Activated T-helper 1 cell treated with anti-CD3 and anti-CD28 coated beads, Interleukin-12 subunit alpha, Interleukin-12 subunit beta, Interleukin-2, Interleukin-4 antibody, amounts not matched to agents 30 ng/mL and 10 ng/mL and 1 ng/mL, durations not matched to agents 14 hours and 24 hours and 36 hours (primary cell): ENCODE measurements at places on chromosomes 16 and 17.

DNA sequence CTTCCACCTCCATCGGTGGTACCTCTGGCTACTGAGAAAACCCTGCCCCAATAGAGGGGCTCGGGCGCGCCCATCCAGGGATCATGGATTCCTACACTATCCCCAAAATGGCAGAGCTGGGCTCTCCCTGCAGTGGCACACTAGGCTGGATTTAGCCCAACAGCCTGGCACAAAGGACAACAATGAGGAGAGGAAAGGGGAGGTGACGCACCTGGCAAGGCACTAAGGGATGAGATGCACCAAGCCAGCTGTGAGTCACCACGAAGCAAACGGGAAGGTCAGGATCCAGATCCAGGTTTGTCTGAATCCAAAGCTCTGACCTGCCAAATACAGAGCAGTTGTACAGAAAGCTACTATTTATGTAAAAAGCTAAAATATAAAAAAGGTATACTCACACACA is 18.1 kb downstream of the UBE2O start:
- no peak for DNase-seq

- no peak for DNase-seq
Observed at GRCh38 chr16:67654403-67654911, 5.6 kb downstream of the ACD start.

DNA sequence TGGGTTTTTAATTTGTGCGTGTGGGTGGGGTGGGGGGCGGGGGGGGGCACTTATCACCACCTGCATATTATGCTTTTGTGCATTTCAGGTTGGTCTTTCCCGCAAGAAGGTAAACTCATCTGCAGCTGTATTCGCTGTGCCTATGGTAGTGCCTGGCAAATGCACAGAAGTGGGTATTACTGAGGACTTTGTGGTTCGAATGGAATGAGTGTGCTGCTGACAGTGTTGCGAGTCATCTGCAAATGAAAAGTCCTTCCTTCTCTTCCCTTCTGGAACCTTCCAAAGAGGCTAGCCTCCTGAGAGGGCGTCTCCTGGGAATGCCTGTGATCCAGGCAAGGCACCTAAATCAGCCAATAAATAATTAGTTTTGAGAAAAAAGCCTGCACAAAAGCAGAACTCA is 532.9 kb downstream of the MAF start:
- DNase-seq, result no peak

GRCh38 chr16:75273054-75273925 is 21.9 kb upstream of the BCAR1 start:
- DNase-seq, result no peak

GRCh38 chr16:5175266-5175665 is 77.7 kb upstream of the EEF2KMT start:
- DNase-seq, result no peak

DNA sequence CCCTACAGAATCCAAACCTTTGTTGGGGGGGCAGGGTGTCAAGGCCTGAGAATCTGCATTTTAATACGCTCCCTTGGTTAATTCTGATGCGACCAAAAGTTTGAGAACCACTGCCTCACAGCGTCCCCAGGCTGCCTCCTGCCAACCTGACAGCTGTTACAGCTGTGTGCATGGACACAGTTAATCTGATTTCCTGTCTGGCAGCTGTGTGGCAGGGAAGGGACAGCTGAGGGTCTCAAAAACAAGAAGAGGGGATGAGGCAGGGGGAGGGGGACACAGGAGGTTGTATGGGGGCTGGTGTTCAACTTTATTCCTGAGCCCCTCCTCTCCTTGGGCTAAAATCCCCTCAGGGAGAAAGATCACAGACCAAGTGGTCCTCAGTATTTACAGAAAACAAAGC is 17.5 kb downstream of the HDAC5 start:
- DNase-seq, result no peak

GRCh38 chr17:18182110-18182977 is 1.3 kb upstream of the ALKBH5 start:
- DNase-seq, result no peak

DNA sequence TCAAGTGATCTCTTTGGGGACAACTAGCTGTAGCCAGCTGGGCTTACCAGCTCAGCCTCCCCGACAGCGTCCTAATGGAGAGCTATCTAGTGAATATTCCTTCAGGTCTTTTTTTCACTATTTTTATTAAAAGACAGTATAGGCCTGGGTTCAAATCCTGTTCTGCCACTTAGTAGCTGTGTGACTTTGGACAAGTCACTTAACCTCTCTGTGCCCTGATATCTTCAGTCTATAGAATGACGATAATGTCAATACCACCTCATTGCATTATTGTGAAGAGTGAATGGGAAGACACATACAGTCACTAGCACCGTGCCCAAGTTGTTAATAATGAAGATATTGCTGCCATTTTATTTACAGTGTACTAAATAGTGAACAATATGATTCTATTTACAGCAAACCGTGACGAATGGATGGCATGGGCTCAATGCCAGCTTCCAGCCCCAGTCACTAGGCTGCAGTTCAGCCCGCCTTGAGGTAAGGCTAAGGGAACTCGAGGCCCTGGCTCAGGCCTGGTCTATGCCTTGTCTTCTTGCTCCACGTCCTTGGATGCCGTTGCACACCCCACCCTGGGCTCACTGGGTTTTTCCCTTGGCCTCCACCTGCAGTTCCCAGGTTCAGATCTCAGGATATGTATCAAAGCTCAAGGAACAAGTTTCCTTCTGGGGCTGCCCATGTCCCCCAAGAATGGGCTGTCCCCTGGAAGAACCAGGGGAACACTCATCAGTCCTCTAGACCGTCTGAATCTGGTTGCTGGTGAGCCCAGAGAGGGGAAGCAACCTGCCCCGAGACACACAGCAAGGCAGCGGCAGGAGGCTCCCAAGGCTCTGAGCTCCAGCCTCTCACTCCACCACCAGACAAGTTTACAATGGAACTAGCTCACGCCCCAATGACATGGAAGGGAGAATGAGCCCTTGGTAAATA is 95.4 kb upstream of the TNRC6C start:
- no peak for DNase-seq

DNA sequence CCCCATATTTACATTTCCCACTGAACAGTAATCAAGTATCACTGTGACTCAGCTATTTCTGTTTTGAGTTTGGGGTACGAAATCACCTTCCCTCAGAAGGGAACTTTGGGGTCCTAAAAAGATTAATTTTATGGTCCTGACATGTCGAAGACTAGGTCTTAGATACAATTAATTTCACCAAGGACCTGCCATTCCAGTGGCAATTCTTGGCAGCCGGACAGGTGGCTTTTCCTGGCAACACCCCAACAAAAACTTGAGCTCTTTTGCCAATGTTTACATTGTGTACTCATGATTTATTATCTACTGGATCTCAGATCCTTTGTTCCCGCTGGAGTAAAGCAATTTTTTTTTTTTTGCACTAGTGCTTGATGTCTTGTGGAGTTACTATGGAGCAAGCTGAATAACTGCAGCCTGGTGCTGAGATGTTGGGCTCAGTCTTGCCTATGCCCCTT is 14.4 kb downstream of the SLFN5 start:
- DNase-seq, result no peak

- no peak for DNase-seq
Observed at GRCh38 chr16:12503191-12503590, 300.5 kb downstream of the CPPED1 start.

DNA sequence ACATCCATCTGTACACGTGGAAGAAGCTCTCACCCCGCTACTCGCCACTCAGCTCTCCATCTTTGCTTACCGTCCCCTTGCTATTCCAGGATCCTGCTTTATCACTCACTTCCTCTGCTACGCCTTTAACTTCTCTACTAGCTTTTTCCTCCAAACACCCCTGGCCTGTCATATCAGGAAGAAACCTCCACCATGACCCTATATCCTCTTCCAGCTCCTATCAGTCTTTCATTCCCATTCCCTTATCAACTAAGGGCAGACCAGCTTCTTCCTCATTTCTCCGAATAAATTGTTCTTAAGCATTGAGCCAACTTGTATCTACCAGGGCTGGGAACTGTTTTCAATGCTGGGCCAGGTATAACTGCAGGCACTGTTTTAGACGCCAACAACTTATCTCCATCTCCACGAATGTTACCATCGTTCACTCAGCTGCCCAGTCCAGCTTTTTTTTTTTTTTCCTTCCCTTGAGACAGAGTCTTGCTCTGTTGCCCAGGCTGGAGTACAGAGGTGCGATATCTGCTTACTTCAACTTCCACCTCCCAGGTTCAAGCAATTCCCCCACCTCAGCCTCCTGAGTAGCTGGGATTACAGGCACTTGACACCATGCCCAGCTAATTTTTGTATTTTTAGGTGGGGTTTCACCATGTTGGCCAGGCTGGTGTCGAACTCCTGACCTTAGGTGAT is 4.3 kb downstream of the IQCK start:
- DNase-seq, result no peak

- no peak for DNase-seq
Observed at GRCh38 chr17:973053-973452, 6.5 kb downstream of the NXN start.

GRCh38 chr16:84084570-84085270 is 32.0 kb downstream of the MBTPS1 start:
- peak; percentile 53 for DNase-seq

- peak; percentile 38 for DNase-seq
Observed at GRCh38 chr17:58200024-58200633, 7.6 kb downstream of the EPX start.

GRCh38 chr16:48961546-48961945 is 320.1 kb downstream of the CBLN1 start:
- no peak for DNase-seq

DNA sequence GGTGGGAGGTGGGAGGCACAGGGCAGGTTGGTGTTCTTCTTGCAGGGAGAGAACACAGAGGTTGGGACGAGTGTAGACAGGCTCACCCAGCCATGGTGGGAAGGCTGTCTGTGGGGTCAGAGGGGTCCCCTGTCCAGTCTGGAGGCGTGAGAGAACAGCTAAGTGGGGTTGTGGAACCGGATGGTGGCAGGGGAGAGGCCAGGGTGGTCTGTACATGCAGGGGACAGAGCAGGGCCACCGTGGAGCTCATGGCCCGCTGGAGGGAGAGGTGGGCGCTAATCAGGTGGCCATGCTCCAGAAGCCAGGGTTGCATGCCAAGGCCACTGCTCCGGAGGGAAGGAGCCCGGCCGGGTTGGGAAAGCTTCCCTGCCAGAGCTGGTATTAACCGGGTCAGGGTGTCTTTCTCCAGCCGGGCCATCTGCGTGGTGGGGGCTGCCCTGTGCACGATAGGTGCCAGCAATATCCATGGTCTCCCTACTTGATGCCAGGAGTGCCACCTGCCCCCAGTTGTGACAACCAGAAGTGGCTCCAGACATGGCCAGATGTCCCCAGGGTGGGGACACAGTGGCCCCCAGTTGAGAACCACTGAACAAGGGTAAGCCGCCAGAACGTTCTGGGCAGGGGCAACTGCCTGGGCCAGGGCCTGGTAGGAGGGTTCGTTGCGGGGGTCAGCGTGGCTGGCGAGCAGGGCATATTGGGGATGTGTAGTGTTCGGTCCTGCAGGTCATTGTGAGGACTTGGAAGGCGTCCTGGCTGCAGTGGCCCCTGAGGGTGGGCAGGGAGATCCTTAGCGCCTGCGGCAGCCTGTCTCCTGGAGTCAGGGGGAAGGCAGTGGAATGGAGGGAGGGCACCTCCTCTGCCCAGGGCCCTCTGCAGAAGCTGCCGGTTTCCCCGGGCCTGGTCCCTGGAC is 5.1 kb downstream of the SNN start:
- no peak for DNase-seq

DNA sequence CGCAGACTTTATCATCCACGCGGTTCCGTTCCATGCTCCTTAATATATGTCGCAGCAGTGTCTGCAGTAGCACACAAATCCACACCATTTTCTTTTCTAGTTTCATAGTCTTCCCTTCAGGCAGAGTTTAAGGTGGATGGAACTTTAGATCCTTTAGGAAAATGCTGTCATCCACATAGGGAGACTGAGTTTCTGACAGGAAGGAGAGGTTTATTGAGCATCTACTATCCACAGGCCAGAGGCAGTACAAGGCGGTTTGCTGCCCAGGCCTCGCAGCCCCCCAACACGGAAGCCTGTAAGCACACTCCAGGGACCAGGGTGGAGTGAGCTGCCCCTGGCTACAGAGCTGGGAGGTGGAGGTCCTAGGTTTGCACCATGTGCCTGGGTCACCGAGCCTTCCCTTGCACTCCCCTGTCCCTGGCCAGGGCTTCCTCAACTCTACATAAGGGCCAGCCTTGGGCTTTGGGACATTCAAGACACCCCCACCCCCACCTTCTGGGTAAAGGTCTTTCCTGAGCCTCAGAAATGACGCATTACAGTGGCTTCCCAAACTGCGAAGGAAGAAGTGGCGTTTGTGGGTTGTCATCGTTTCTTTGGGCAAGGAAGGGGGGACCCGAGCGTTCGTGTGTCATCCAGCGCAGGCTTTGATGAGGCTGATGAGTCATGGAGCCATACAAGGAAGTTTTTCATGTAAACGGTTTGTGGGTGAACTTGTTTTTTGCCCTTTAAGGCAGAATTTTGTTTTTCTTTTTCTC is 146.5 kb upstream of the PLCG2 start:
- DNase-seq, result peak; percentile 76

- no peak for DNase-seq
Observed at GRCh38 chr16:85090873-85091521, 21.3 kb downstream of the CIBAR2 start.

DNA sequence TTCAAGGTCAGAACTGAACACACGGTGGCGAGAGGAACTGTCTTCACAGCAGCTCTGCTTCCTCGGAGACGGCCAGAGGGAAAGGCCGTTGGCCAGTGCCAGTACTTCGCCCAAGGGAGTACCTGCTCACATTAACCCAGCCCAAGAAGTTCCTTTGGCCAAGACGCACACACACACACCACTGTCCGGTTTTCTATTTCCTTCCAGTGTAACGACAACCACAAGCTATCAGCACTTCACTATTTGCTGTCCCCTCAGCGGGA is 744 bp upstream of the GGNBP2 start:
- DNase-seq, result no peak

- no peak for DNase-seq
Observed at GRCh38 chr17:20925091-20925490, 117.7 kb downstream of the USP22 start.

- peak; percentile 95 for DNase-seq
Observed at GRCh38 chr16:21501869-21502667, 97.3 kb upstream of the METTL9 start.

GRCh38 chr17:45391291-45391690 is 41.4 kb downstream of the ARHGAP27 start:
- no peak for DNase-seq

GRCh38 chr16:10037751-10038150 is 144.5 kb downstream of the GRIN2A start:
- DNase-seq, result no peak

DNA sequence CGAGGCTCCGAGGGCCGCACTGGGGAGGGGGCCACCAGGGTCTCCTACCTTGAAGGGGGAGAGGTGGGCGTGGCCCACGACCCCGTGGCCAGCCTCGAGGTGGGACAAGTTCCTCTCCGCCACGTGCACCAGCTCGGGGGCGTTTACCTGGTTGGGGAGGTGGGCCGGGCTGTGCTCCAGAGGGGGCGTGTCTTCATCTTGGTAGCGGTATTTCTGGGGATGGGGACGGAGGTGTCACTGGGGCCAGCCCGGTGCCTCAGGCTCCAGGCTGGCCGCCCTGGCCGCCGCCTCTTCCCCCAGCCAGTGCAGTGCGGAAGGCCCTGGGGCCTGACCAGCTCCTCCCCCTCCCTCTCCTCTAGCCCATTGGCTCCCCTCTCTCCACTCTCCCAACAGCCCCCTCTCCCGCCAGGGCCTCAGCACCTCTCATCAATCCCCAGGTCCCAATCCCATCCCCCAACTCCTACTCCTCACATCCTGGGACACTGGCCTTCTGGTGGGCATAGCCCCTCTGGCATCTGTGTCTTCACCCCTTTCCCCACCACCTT is 11.5 kb downstream of the DLG4 start:
- DNase-seq, result no peak
